ENCODE measurements at places on chromosomes 7 and 10.

GRCh38 chr7:11524476-11525397, 307.3 kb downstream of the THSD7A start:
- no peak for DNase-seq

- no peak for DNase-seq
Observed at GRCh38 chr7:101395376-101395775, 32.7 kb downstream of the COL26A1 start.

GRCh38 chr7:106166651-106167342, 54.7 kb upstream of the SYPL1 start:
- DNase-seq, result no peak

DNA sequence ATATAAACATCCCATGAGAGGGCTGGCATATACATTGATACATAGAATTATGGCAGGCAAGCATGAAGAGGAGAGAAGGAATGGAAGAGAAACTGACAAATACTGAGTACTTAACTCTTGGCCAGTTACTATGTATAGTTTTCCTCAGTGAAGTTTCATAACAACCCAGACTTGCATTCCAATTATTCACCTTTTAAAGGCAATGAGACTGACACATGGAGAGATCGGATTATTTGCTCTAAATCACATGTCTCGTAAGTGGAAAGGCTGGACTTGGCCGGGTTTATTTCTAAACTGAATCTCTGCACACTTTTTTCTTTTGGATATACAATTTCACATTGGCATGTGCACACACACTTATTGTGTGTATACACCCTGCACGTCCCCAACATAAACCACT, 548.3 kb downstream of the PHTF2 start:
- no peak for DNase-seq

- DNase-seq, result no peak
Observed at GRCh38 chr7:1427064-1427657, 32.1 kb downstream of the MICALL2 start.

DNA sequence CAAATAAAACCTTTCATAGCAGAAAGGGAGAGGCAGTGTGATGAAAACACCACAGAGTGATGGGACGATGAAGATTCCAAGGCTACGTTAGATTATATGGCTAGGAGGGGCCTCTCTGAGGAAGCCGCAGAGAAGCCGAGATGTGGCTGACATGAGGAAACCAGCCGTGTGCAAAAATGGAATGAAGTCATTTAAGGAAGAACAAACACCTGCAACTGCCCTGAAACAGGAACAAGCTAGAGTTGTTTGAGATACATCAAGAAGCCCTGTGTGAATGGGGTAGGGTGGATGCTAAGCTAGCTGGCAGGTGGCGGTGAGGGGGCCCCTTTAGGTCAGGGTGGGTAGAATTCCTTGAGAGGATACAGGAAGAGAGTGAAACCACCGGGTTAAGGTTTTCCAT, 129.5 kb downstream of the KLF6 start:
- DNase-seq, result no peak

All from ecto neural progenitor cell (in vitro differentiated cells).